Transverse colon (tissue), 4 donors: ENCODE measurements at places on chromosomes 6 and 20. TPM values are rescaled to one million over a fixed set of nuclear protein-coding genes. Genes with fewer than 3 reads are reported as not detected.
A peak's percentile ranks its signal among the peaks of the same experiment; 100 is the strongest.

DNA sequence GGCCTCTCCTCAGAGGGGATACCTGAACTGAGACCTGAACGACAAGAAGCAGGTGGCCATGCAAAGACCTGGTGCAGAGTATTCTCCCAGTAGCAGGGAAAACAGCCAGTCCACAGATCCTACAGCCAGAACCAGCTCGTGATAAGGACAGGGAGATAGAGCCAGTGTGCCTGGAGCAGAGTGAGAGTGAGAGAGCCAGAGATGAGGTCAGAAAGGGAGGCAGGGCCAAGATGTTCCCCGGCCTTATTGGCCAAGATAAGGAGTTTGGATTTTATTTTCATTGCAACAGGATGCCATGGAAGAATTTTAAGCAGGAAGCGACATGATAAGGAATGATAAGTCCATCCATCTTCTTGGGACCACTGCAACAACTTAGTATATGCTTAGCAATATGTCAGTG is 111.8 kb downstream of the UBE3D start:
- H3K36me3 ChIP-seq, result no peaks in the 10 kb centered on the region
- H3K4me1 ChIP-seq, result no peaks in the 10 kb centered on the region
- H3K27ac ChIP-seq, result no peak overlapping the region

DNA sequence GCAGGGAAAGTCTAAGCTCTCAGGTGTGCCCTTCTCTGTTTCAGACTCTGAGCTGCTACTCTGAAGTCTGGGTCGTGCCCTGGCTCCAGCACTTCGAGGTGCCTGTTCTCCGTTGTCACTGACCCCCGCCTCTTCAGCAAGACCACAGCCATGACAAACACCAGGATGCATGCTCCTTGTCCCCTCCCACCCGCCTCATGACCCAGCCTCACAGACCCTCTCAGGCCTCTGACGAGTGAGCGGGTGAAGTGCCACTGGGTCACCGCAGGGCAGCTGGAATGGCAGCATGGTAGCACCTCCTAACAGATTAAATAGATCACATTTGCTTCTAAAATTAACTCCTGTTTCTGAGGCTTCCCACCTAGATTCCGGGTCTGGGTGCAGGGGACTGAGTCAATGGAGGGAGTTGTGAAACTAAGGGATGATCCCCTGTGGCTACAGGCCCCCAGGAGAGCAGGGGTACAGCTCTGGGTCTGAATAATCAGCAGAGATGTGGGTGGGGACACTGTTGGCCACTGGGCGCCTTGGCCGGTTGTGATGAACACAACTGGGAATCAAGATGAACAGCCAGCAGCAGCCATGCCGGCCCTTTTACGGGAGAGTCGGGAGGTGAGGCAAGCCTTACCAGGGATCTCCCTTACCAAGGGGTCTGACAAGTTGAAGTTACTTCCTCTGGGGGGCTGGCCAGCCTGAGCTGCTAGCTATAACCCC is 10.7 kb downstream of the CST7 start:
- no peaks in the 10 kb centered on the region for H3K27me3 ChIP-seq
- no peak overlapping the region for H3K4me3 ChIP-seq
- no peak for DNase-seq
- H3K4me1 ChIP-seq, result peaks cover 2% of the 10 kb centered on the region

The IYD gene
- total RNA-seq, result 16.7 TPM

DNA sequence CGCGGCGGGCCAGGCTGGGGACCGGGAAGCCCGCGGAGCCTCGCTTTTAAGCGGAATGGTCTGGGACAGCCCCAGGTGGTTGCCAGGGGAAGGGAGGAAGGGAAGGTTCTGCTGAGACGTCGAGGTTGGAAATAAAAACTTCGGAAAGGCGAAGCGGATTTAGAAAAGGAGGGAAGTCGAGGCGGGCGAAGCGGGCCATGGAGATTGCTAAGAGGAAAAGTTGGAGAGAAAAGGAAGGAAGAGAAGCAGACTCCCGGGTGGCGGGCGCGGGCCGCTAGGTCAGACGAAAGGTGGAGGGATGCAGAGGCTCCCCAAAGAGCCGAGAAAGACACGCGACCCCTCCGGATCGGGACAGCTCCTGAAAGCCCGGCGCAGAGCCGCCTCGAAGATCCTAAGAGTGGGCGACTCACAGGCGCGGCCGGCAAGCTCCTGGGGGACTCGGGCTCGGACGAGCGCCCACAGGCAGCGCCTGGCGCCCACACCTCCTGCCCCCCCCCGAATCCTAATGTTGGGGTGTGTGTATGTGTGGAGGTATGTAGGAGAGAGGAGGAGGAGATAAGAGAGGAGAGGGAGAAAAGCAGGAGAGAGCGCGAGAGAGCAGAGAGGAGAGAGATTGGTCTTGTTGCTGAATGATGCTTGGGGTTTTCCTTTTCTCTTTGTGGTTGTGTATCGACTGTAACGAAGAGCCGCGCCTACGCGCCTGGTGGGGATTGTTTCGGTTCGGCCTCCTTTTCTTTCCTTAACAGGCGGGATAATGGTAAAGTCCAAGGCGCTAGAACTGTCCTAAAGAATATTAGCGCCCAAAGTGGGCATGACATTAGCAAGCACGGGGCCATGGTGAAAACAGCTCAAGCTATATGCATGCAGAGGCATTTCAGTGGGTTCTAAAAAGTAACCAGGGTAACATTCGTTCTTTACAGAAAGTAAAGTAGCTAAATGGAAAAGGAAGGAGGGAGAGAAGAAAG is 1.5 kb downstream of the TFAP2B start:
- H3K4me1 ChIP-seq, result peaks cover 5% of the 10 kb centered on the region
- H3K4me3 ChIP-seq, result no peak overlapping the region
- DNase-seq, result no peak
- peaks cover 98% of the 10 kb centered on the region for H3K27me3 ChIP-seq
- no peaks in the 10 kb centered on the region for H3K36me3 ChIP-seq

- no peaks in the 10 kb centered on the region for H3K4me1 ChIP-seq
- H3K36me3 ChIP-seq, result no peaks in the 10 kb centered on the region
- H3K27ac ChIP-seq, result no peak overlapping the region
- DNase-seq, result no peak
- H3K4me3 ChIP-seq, result no peak overlapping the region
Observed at GRCh38 chr6:69953491-69953890, 87.1 kb downstream of the COL19A1 start.

- H3K27me3 ChIP-seq, result no peaks in the 10 kb centered on the region
- H3K27ac ChIP-seq, result no peak overlapping the region
- H3K36me3 ChIP-seq, result no peaks in the 10 kb centered on the region
- H3K4me1 ChIP-seq, result peaks cover 17% of the 10 kb centered on the region
- no peak overlapping the region for H3K4me3 ChIP-seq
- no peak for DNase-seq
Observed at GRCh38 chr6:33452496-33452895, 1.9 kb upstream of the ZBTB9 start.

The UST gene
- 9.0 TPM for total RNA-seq

- no peak for DNase-seq
- H3K36me3 ChIP-seq, result no peaks in the 10 kb centered on the region
- H3K27ac ChIP-seq, result no peak overlapping the region
- H3K4me3 ChIP-seq, result no peak overlapping the region
Observed at GRCh38 chr20:57948180-57948955, 238.6 kb upstream of the PMEPA1 start.

GRCh38 chr6:78947529-78947928 is 80.2 kb downstream of the IRAK1BP1 start:
- H3K36me3 ChIP-seq, result no peaks in the 10 kb centered on the region
- no peaks in the 10 kb centered on the region for H3K27me3 ChIP-seq
- DNase-seq, result no peak
- H3K27ac ChIP-seq, result no peak overlapping the region
- H3K4me1 ChIP-seq, result no peaks in the 10 kb centered on the region
- no peak overlapping the region for H3K4me3 ChIP-seq

DNA sequence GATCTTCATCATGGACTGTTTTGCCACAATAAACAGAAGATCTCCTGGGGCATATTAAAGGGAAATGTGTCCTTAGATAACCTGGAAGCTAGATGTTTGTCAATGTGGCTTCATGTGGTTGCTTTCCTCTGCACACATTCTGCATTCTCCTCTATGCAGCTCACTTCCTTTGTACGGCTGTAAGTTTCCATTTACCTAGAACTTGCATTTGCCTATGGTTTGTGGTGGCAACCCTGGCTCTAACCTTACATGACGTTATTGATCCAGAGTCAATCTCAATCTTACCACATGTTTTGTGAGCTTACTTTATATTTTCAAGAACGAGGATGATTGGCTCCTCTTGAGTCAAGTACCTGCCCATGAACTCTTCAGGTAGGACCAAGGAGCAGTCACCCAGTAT is 863.1 kb downstream of the MAFB start:
- H3K27ac ChIP-seq, result no peak overlapping the region
- no peaks in the 10 kb centered on the region for H3K27me3 ChIP-seq
- H3K4me3 ChIP-seq, result no peak overlapping the region
- H3K4me1 ChIP-seq, result no peaks in the 10 kb centered on the region

DNA sequence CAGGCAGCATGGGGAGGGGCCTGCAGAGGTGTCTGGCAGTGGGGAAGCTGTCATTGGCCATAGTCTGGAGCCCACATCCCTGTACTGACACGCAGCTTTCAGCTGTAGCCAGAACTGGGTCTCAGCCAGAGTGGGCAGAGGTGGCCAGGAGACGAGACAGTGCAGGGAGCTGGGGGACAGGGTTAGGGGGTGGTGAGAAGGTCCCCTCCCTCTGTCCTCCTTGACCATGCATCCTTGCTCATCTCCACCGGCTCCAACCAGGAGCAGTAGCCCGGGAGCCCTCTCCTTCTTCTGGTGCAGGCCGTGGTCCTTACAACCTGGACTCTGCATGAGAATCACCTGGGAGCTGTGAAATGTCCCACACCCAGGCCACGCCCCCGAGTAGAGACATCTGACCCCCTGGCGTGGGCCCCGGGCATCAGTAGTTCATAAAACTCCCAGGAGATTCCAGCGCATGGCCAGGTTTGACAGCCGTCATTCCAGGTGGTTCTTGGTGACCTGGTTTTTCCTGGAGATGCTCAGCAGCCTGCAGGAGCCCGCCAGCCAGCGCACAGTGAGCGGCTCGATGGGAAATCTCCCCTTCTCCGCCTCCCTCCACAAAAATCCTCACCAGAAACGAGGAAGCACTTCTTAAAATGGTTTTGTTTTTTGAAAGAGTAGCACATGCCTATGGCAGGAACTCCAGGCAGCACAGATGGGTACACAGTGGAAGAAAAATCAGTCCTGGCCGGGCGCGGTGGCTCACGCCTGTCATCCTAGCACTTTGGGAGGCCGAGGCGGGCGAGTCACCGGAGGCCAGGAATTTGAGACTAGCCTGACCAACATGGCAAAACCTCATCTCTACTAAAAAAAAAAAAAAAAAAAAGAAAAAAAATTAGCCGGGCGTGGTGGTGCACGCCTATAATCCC is 56.2 kb downstream of the ADNP start:
- no peaks in the 10 kb centered on the region for H3K27me3 ChIP-seq
- no peak overlapping the region for H3K27ac ChIP-seq
- H3K4me3 ChIP-seq, result no peak overlapping the region
- H3K4me1 ChIP-seq, result no peaks in the 10 kb centered on the region

- H3K36me3 ChIP-seq, result no peaks in the 10 kb centered on the region
- H3K27ac ChIP-seq, result no peak overlapping the region
- H3K4me3 ChIP-seq, result no peak overlapping the region
- H3K27me3 ChIP-seq, result no peaks in the 10 kb centered on the region
Observed at GRCh38 chr20:17023036-17023435, 203.8 kb upstream of the PCSK2 start.

GRCh38 chr6:105786890-105787655 is 299.1 kb upstream of the PRDM1 start:
- no peaks in the 10 kb centered on the region for H3K36me3 ChIP-seq
- H3K4me1 ChIP-seq, result no peaks in the 10 kb centered on the region
- no peaks in the 10 kb centered on the region for H3K27me3 ChIP-seq
- no peak overlapping the region for H3K4me3 ChIP-seq
- no peak overlapping the region for H3K27ac ChIP-seq

- no peak overlapping the region for H3K4me3 ChIP-seq
- H3K4me1 ChIP-seq, result no peaks in the 10 kb centered on the region
- no peaks in the 10 kb centered on the region for H3K27me3 ChIP-seq
- no peaks in the 10 kb centered on the region for H3K36me3 ChIP-seq
- no peak for DNase-seq
- no peak overlapping the region for H3K27ac ChIP-seq
Observed at GRCh38 chr6:21309807-21310221, 283.7 kb upstream of the SOX4 start.

DNA sequence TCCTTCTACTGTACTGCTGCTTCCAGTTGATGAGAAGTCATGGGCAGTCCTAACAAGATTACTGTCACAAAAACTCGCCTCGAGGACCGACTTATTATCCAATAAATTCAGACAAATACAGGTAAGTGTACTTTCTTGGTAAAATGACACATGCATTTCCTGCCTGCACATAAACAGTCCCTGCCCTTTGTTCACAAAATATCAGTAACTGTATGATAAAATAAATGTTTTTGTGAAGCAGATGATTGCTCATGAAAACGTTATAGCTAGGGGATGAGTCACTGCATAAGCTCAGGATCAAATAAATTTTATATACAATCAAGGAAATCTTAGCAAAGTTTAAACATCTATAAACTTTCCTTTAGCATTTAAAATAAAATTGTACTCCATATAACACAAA is 164.5 kb upstream of the RIPOR2 start:
- no peaks in the 10 kb centered on the region for H3K36me3 ChIP-seq
- peaks cover 2% of the 10 kb centered on the region for H3K4me1 ChIP-seq
- H3K27ac ChIP-seq, result no peak overlapping the region
- no peak overlapping the region for H3K4me3 ChIP-seq
- DNase-seq, result no peak

DNA sequence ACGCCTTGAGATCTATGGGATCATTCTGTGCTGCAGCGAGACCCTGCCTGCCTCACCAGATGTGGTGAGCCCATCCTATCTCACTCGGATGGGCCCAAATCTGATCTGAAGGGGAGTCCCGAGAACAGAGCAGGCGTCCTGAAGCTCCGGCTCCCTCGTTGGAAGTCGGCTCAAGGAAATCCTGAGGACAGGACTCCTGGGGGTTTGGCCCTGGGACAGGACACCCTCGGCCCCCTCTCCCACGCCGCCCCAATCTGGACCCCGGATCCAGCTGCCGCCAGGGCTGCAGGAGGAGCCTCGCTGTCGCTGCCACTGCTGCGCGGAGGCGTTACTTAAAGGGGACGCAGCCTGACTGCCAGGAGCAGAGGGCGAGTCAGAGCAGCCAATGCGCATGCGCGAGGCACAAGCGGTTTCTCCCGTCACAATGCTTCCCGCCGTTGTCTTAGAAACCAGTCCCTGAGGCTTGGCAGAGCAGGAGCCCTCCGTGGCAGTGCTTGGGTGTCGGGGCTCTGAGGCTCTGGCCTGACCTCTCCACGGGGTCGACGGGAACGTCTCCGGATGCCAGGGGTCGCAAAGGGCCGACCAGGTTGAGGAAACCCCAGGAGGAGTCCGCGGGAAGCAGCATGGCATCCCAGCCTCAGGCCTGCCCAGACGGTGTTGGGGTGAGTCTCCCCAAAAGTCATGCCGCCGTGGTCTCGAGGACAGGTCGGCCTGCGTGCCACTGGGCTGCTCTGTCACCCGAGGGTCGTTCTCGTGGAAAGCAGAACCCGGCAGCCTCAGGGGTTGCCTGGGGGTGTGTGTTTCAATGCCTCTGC is 1567.8 kb upstream of the DEFB115 start:
- no peaks in the 10 kb centered on the region for H3K36me3 ChIP-seq
- H3K27ac ChIP-seq, result no peak overlapping the region
- H3K4me1 ChIP-seq, result no peaks in the 10 kb centered on the region
- no peaks in the 10 kb centered on the region for H3K27me3 ChIP-seq
- H3K4me3 ChIP-seq, result peak overlapping the region; percentile 23

GRCh38 chr6:83466328-83466727 is 35.5 kb upstream of the ME1 start:
- H3K4me3 ChIP-seq, result no peak overlapping the region
- no peaks in the 10 kb centered on the region for H3K27me3 ChIP-seq
- H3K4me1 ChIP-seq, result peaks cover 10% of the 10 kb centered on the region
- no peaks in the 10 kb centered on the region for H3K36me3 ChIP-seq
- no peak overlapping the region for H3K27ac ChIP-seq

GRCh38 chr6:38193481-38194281 is 374.2 kb downstream of the ZFAND3 start:
- H3K27me3 ChIP-seq, result no peaks in the 10 kb centered on the region
- no peak overlapping the region for H3K4me3 ChIP-seq
- DNase-seq, result no peak
- H3K4me1 ChIP-seq, result no peaks in the 10 kb centered on the region
